ENCODE measurements at places on chromosomes 13 and 19. TPM values are rescaled to one million over a fixed set of nuclear protein-coding genes. Genes with fewer than 3 reads are reported as not detected.

GARIN5A gene
- total RNA-seq = 1.9 TPM

CFD gene
- 249 TPM for total RNA-seq

PRR12 gene
- 3.7 TPM for total RNA-seq

GRCh38 chr13:76829572-76830327, 56.5 kb downstream of the KCTD12 start:
- DNase-seq = no peak

DNA sequence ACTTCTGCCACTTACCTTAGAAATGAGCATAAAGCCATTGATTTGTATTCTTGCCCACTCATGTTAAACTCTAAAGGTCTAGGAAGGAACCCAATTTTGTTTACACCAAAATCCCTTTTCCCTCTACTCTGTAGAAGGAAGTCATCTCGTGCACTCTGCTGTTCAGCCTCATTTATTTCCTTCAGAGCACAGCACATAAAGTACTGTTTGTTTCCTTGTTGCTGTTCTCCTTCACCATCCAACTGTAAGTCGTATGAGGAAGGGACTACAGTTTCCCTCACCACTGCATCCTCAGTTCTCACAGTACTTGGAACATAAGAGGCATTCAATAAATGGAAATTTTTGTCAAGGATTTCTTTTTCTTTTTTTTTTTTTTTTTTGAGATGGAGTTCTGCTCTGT, 24.6 kb downstream of the CDADC1 start:
- DNase-seq = no peak

ZNF558 gene
- total RNA-seq = 19.5 TPM

DNA sequence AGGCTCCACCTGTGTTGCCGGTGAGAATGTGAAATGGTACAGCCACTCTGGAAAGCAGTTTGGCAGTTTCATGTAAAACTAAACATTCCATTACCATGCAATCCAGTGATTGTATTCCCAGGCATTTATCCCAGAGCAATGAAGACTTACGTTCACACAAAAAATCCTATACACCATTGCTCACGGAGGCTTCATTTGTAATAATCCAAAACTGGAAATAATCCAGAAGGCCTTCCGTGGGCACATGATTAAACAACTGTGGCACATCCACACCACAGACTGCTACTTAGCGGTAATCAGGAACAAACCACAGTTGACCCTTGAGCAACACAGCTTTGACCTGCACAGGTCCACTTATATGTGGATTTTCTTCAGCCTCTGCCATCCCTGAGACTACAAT, 339.7 kb downstream of the MTUS2 start:
- no peak for DNase-seq

DNA sequence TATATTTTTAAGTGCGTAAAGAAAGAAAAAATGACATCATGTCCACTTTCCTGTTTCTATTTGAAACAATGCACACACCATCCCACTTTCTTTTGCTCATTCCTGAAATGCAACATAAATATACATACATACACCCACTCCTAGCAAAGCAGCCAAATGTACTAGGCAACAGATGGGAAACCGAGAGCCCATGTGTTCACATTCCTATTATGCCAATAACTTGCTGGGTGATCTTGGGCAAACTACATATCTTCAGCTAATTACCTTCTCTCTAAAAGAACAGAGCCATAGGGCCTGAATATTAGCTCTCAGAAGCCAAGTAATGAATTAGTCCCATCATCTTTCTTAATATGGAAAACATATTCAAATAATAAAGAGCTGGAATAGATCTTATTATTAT, 610.6 kb upstream of the ATXN8OS start:
- DNase-seq = no peak

DNA sequence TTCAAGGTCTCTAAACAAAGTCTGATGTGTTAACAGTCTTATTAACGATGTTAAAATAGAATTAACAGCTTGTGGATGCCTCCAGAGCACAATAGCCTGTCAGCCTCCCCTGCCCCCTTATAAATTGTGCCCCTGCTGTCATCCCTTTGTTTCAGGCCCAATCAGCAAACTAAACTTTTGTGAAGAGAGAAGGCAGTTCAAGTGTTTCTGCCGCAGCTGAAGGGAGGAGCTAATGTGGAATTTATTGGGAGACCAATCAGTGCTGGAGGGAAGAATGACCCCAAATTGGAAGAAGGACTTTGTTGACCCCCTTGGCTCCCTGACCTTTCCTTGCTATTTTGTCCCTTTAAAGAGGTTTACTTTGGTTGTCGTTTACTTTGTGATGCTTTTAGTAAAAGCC, 160.5 kb downstream of the TM9SF2 start:
- no peak for DNase-seq

ZNF577 gene
- total RNA-seq = 5.8 TPM

DNA sequence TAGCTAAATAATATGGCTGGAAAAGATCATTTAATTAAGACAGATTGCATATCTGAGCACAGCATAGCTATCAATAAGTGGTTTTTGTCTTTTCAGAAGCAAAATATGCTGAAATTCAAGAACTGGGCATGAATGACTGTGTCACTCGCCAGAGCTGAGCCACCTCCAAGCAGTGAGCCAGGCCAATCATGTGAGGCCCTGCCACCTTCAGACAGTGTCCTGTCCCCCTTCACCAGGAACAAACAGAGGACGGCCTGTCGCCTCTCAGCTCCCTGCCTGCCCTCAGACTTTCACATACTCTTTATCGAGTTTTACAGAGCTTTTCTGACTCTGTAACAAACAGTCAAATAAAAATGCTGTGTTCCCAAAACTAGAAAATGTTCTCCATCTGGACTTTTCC, 171.0 kb upstream of the TSC22D1 start:
- peak; percentile 72 for DNase-seq

- DNase-seq = no peak
Measured at GRCh38 chr19:6654347-6655310, 15.3 kb downstream of the TNFSF14 start.

DNA sequence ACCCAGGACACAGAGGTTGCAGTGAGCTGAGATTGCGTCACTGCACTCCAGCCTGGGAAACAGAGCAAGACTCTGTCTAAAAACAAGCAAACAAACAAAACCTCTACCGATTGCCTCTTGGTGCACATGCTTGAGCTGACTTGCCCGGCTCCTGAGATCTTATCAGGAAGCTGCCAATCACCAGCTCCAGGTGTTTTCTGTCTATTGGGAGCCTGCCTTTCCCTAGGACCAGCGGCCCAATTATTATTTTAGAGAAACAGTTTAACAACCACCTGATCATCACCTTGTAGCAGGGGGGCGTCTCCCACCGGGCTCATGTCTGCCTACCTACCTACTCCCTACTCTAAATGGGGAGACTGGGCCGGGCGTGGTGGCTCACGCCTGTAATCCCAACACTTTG, 10.8 kb downstream of the CLEC4M start:
- DNase-seq = no peak

GFY gene
- not detected for total RNA-seq

TPTE2 gene
- total RNA-seq = not detected

DNA sequence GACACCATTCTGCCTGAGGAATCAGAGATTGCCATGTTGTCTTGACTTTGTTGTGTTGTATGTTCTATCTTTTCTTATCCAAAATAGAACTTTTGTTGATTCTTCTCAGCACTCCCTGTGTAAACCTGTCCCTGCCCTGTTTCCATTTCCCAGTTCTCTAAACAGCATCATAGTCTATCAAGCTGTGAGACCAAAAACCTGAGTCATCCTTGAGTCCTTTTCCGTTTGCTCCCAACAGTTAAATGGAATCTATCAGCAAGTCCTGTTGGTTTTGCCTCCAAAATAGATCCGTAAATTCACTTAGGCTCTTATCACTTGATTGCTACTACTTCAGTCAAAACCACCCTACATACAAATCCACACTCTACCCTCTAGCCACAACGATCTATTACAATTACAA, 667.1 kb downstream of the PCDH9 start:
- DNase-seq = no peak

ACER1 gene
- not detected for total RNA-seq

- no peak for DNase-seq
Measured at GRCh38 chr19:34487651-34488051, 6.1 kb downstream of the WTIP start.

DNA sequence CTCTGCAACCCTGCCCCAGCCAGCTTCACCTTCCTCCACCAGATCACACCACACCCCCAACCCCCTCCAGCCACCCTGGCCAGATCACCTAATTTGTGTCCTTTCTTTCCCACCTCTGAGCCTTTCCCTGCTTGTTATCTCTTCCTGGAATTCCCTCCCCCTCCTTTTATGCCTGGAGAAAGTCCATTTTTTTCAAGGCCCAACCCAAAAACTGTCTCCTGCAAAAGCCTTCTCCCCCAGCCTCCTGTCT, 5.3 kb upstream of the TLE2 start:
- no peak for DNase-seq

GRK1 gene
- not detected for total RNA-seq

- DNase-seq = no peak
Measured at GRCh38 chr13:110759710-110760109, 46.2 kb downstream of the ING1 start.

DNA sequence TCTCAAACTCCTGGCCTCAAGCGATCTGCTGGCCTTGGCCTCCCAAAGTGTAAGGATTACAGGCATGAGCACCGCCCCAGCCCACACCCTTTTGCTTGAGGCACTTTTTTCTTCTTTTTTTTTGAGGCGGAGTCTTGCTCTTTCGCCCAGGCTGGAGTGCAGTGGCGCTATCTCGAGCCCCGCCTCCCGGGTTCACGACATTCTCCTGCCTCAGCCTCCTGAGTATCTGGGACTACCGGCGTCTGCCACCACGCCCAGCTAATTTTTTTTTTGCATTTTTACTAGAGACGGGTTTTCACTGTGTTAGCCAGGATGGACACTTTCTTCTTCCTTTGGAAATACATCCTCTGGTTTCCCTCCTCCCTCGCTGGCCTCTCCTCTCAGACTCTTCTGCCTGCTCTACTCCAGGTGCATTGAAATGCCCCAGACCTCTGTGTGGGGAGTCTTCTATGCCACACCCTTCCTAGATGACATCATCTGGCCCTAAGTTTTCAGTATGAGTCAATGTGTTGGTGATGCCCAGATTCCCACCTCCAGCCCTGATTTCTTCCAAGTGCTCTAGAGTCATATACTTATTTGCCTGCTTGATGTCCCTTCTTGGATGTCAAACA, 20.7 kb upstream of the TPT1 start:
- no peak for DNase-seq

DNA sequence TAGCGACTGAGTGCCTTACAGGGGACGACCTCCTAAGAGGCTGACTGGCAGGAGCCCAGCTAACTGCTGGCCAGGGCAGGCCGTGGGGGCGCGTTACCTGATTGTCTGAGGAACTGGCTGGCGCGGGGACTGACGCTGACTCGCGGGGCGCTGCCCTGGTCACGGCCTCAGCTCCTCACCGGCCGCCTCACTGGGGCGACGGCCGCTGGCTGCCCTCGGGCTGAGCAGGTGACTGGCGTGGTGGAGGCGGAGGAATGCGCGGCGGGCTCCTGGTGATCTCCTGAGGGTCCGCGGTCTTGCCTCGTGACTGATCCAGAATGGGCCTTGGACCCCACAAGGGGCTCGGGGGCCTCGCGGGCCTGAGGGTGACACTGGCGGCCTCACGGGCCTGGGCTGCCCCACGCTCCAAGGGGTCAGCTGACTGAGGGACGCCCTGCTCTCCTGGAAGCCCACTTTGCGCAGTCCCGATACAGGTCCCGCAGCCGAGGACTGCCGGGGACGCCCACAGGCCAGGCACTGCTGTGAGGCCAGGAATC, 39.3 kb downstream of the SIGLEC7 start:
- DNase-seq = no peak

DNA sequence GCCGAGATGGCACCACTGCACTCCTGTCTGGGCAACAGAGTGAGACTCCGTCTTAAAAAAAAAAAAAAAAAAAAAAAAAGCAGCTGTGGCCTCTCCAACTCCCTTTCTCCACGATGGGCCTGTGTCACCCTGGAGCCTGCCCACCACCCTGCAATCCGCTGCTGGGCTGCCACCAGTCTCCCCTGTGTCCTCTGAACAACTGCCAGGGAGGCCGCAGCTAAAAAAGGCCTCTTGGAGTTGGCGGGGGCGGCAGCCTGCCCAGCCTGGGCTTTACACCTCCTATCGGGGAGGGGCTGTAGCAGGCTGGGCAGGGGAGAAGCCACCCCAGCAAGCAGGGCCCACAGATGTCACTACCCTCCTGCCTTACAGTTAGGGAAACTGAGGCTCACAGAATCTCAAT, 3.5 kb downstream of the CDC37 start:
- DNase-seq = peak; percentile 52

DNA sequence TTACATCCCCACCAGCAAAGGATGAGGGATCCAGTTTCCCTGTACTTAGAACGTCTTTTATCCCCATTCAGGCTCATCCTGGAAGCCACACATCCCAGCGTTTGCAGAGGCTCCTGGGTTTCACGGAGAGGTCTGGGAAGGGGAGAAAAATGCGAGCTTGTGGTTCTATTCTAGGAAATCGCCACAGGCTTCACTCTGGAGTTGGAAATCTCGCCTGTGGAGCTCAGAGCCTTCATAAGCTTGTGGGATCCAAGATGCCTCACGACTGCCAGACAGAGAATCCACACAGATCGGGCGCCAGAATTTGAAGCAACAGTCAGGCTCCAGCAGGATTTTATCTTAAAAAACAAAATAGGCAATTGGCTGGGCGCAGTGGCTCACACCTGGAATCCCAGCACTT, 157.9 kb downstream of the PTPRS start:
- no peak for DNase-seq

DNA sequence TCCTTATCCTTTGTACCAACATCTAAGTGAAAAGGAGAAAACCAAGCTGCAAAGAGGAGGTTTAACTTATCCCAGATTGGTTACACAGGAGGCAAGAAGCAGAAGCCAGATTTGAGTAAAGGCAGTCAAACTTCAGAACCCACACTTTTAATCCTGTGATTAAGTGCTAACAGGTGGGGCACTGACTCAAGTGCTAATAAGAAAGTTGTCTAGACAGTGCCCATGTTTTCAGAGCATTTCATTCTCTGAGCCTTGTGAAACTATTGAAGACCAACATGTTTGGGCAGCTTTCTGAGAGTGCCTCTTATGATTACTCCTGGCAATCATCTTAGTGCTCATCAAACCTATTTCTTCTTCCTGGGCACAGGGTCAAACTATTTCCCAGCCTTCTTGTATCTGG, 380.8 kb downstream of the KCNRG start:
- no peak for DNase-seq

DDA1 gene
- total RNA-seq = 31.9 TPM

RASAL3 gene
- total RNA-seq = 0.36 TPM

URAD gene
- total RNA-seq = not detected

CEACAM3 gene
- not detected for total RNA-seq

DNA sequence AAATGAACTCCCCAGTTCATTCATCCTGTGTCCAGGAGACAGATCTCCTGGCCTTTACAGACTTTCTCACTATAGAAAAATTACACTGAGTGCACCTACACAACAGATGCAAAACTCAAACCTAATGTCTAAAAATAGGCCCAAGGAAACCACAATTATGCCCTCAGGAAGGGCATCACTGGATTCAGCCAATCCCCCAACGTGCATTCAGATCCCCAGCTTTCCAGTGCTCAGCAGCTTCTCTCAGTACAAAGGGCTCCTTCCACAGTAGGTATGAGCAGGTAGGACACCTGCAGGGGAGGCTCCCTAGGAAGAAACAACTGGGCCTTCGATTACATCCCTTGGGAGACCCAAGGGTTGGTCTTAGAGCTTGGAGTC, 2.1 kb downstream of the ZNF709 start:
- DNase-seq = no peak

GRCh38 chr19:16185768-16186123, 536 bp downstream of the FAM32A start:
- DNase-seq = no peak

GRCh38 chr13:23716401-23716800, 146.2 kb downstream of the TNFRSF19 start:
- no peak for DNase-seq

Data from gastrocnemius medialis (tissue), 4 donors.